ENCODE measurements at places on chromosomes 3 and 15.

DNA sequence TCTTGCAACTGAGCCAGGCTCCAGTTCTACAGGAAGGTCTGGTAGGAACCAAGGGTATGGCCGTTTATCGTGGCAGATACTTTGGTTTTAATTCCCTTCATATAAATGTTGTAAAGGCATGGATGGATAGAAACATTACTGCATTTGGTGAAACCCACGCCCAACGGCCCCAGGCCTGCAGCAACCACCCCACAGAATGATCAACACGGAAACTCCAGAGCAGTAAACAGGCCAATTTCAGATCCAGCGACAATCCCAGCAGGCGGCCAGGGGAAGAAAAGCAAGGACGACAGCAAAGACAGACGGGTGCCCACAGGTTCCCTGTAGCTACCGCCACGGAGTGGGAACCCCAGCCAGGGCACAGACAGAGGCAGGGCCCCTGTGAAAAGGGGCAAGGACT is 32.6 kb upstream of the PCSK6 start:
- no peak for DNase-seq

DNA sequence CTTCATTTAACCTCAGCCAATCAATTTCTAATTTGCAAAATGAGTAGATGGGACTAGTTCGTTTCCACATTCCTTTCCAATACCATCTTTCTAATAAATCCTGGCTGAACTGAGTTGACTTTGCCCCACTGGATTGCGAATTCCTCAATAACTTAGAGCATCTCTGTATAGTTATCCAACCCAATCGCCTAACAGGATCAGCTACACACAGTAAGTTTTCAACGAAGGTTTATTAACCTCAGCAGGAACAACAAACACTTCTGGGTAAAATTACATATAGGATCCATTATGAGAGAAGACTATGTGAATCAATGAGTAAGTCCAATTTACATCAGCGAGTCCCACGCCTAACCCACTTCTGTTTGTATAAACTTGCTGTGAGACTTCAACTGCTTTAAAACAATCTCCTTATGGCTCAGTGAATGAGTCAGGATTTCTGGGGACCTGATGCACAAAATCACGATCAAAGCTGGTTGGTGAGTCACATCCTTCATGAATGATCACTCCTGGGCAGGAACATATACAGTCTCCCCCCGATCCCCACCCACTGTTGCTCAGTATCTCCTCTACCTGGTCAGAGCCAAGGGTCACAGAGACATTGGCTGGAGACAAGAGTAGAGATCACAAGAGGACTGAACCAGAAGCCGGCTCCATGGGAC is 142.8 kb downstream of the EDEM1 start:
- no peak for DNase-seq

- no peak for DNase-seq
These were observed 34.5 kb upstream of the TMEM42 start for GRCh38 chr3:44827196-44827595.

GRCh38 chr15:69908590-69909420 is 188.9 kb downstream of the TLE3 start:
- DNase-seq = no peak

- no peak for DNase-seq
These were observed 31.1 kb upstream of the SLC24A5 start for GRCh38 chr15:48089702-48090101.

- no peak for DNase-seq
These were observed 45.4 kb downstream of the BTD start for GRCh38 chr3:15646851-15647511.

GRCh38 chr15:88382482-88382983 is 84.7 kb downstream of the MRPL46 start:
- no peak for DNase-seq

GRCh38 chr3:47577583-47578118 is 1.0 kb downstream of the CSPG5 start:
- no peak for DNase-seq
